ENCODE measurements at places on chromosomes 13 and 19. TPM values are rescaled to one million over a fixed set of nuclear protein-coding genes. Genes with fewer than 3 reads are reported as not detected.

Gene SMIM44
- not detected for total RNA-seq

Gene SIGLEC5
- not detected for total RNA-seq

Gene SIGLEC8
- total RNA-seq = not detected

Gene ZNF615
- 9.4 TPM for total RNA-seq

Gene MARCHF2
- 62.3 TPM for total RNA-seq

Gene LHFPL6
- 40.0 TPM for total RNA-seq

Gene EID2B
- total RNA-seq = 2.6 TPM

Gene ZIC5
- total RNA-seq = not detected

Gene SYNGR4
- total RNA-seq = not detected

Gene TEAD2
- total RNA-seq = 24.3 TPM

Gene ZNF433
- total RNA-seq = 6.1 TPM

Gene GFY
- total RNA-seq = not detected

Gene CALR3
- not detected for total RNA-seq

Gene NMRK2
- not detected for total RNA-seq

Gene ZNF229
- 15.2 TPM for total RNA-seq

Gene TLE2
- 1.2 TPM for total RNA-seq

Gene SHD
- not detected for total RNA-seq

Gene POU4F1
- not detected for total RNA-seq

Gene CGB5
- not detected for total RNA-seq

Gene FFAR1
- total RNA-seq = not detected

Gene SULT2A1
- not detected for total RNA-seq

Gene DUS3L
- 23.3 TPM for total RNA-seq

Gene PTGER1
- 5.4 TPM for total RNA-seq

Gene EDNRB
- total RNA-seq = 48.1 TPM

Gene CDADC1
- 6.1 TPM for total RNA-seq

Gene UFM1
- 81.0 TPM for total RNA-seq

Gene SWSAP1
- 0.50 TPM for total RNA-seq

Gene VSTM2B
- not detected for total RNA-seq

Gene GRK1
- 0.15 TPM for total RNA-seq

Gene TSPAN16
- total RNA-seq = not detected

Gene NKPD1
- under 0.01 TPM for total RNA-seq

Gene KIR2DL1
- total RNA-seq = not detected

Gene CNMD
- not detected for total RNA-seq

Gene TMEM221
- 0.33 TPM for total RNA-seq

Gene MEDAG
- 101 TPM for total RNA-seq

Gene ZNF773
- total RNA-seq = 40.7 TPM

Data from smooth muscle cell of trachea (primary cell).